ENCODE measurements at places on chromosomes 6 and 20. TPM values are rescaled to one million over a fixed set of nuclear protein-coding genes. Genes with fewer than 3 reads are reported as not detected.

BPIFB4 gene
- not detected for total RNA-seq

GHRH gene
- not detected for total RNA-seq

ABCC10 gene
- 18.3 TPM for total RNA-seq

TNFRSF21 gene
- 64.6 TPM for total RNA-seq

TSPO2 gene
- total RNA-seq: not detected

BTNL2 gene
- not detected for total RNA-seq

PKHD1 gene
- total RNA-seq: 0.04 TPM

CYP24A1 gene
- total RNA-seq: 1.3 TPM

MAP7 gene
- 29.9 TPM for total RNA-seq

GFRA4 gene
- not detected for total RNA-seq

CABLES2 gene
- 2.4 TPM for total RNA-seq

NOX3 gene
- total RNA-seq: not detected

LST1 gene
- total RNA-seq: 2.4 TPM

COL9A1 gene
- not detected for total RNA-seq
